Activated T-helper 2 cell treated with anti-CD3 and anti-CD28 coated beads, Interferon-gamma antibody, Interleukin-2, Interleukin-4, amounts not matched to agents 10 μg/mL and 5 μg/mL and 100 μg/mL, durations not matched to agents 14 hours and 24 hours and 36 hours (primary cell): ENCODE measurements at places on chromosomes 16 and 17.

- H3K27ac ChIP-seq, result no peak overlapping the region
- DNase-seq, result no peak
- H3K4me3 ChIP-seq, result no peak overlapping the region
- peaks cover 17% of the 10 kb centered on the region for H3K4me1 ChIP-seq
Measured at GRCh38 chr17:79814974-79815835, 18.3 kb upstream of the CBX8 start.

DNA sequence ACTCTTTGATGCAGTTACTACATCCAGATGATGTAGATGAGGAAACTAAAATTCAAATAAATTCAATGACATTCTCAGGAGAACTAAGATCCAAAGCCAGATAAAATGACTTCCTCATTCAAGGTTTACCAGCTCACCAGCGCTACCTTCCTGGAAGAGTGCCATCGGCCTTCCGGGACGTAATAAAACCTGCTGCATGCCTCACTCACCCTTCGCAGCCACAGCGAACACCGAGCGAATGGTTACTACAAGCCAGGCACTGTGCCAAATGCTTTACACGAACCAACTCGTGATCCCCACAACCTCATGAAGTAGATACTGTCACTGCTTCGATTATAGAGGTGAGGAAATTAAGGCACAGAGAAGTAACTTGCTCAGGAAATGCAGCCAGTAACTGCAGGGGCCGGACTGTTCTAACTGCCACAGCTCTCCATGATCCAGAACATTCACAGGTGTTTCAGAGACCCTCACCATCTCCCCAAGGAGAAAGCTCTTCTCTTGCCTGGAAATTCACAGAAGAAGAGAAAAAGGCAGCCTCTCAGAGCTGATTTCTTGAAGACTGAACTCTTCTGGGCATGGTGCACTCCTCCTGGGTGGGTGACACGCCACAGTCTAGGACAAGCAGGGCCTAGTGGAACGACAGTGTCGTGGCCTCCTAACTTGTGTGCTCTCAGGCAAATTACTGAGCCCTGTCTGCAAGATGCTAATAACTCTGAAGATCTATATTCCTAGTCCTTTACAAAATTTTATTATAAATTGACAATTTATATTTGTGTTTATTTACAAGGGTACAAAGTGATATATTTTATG is 46.8 kb downstream of the HIC1 start:
- H3K27me3 ChIP-seq, result no peaks in the 10 kb centered on the region
- H3K36me3 ChIP-seq, result peaks cover 28% of the 10 kb centered on the region
- no peak for DNase-seq
- no peak overlapping the region for H3K4me3 ChIP-seq
- H3K27ac ChIP-seq, result peak overlapping the region; percentile 42

GRCh38 chr17:49496183-49496866 is 1.2 kb downstream of the NGFR start:
- peak; percentile 76 for DNase-seq
- peaks cover 76% of the 10 kb centered on the region for H3K27me3 ChIP-seq
- peaks cover 11% of the 10 kb centered on the region for H3K4me1 ChIP-seq
- H3K27ac ChIP-seq, result no peak overlapping the region
- peak overlapping the region; percentile 62 for H3K4me3 ChIP-seq

- H3K27ac ChIP-seq, result no peak overlapping the region
- no peak for DNase-seq
- H3K4me1 ChIP-seq, result peaks cover 6% of the 10 kb centered on the region
- H3K4me3 ChIP-seq, result no peak overlapping the region
- H3K36me3 ChIP-seq, result no peaks in the 10 kb centered on the region
Measured at GRCh38 chr16:12314653-12315185, 338.2 kb downstream of the SNX29 start.

- no peaks in the 10 kb centered on the region for H3K27me3 ChIP-seq
- no peak for DNase-seq
- no peaks in the 10 kb centered on the region for H3K4me1 ChIP-seq
Measured at GRCh38 chr16:4247460-4247784, 5.5 kb upstream of the SRL start.

GRCh38 chr16:46731691-46732555 is 16.2 kb downstream of the MYLK3 start:
- no peak overlapping the region for H3K4me3 ChIP-seq
- H3K36me3 ChIP-seq, result no peaks in the 10 kb centered on the region
- no peaks in the 10 kb centered on the region for H3K27me3 ChIP-seq
- H3K4me1 ChIP-seq, result no peaks in the 10 kb centered on the region

- H3K4me1 ChIP-seq, result peaks cover 2% of the 10 kb centered on the region
- H3K4me3 ChIP-seq, result no peak overlapping the region
- no peaks in the 10 kb centered on the region for H3K27me3 ChIP-seq
Measured at GRCh38 chr16:85975451-85975981, 76.6 kb downstream of the IRF8 start.

- peaks cover 8% of the 10 kb centered on the region for H3K4me1 ChIP-seq
- no peak overlapping the region for H3K4me3 ChIP-seq
- no peaks in the 10 kb centered on the region for H3K36me3 ChIP-seq
- H3K27ac ChIP-seq, result no peak overlapping the region
Measured at GRCh38 chr17:14135906-14136590, 66.7 kb downstream of the COX10 start.

GRCh38 chr17:68559316-68559715 is 41.9 kb downstream of the FAM20A start:
- no peak for DNase-seq
- H3K27ac ChIP-seq, result no peak overlapping the region
- H3K36me3 ChIP-seq, result no peaks in the 10 kb centered on the region
- H3K4me1 ChIP-seq, result no peaks in the 10 kb centered on the region
- H3K4me3 ChIP-seq, result no peak overlapping the region
- H3K27me3 ChIP-seq, result no peaks in the 10 kb centered on the region

DNA sequence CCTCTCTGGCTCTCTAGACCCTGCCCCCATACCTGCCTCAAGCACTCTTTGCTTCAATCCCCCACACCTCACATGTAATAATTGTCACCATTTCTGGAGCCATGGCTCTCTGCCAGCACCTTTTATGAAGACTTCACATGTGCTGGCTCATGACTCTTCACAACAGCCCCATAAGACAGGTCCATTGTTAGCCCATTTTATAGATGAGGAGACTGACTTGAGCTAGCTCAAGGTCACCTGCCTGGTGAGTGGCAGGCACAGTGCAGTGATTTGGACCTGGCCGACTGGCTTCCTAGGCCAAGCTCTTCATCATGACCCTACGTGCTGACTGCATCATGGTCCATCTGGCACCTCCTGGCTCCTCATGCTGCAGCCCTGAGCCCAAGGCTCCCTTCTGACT is 25.0 kb downstream of the FAM20A start:
- no peak overlapping the region for H3K4me3 ChIP-seq
- no peak overlapping the region for H3K27ac ChIP-seq
- no peaks in the 10 kb centered on the region for H3K36me3 ChIP-seq
- H3K27me3 ChIP-seq, result no peaks in the 10 kb centered on the region
